Ureter (tissue), 1 donor: ENCODE measurements at places on chromosomes 12 and 14. TPM values are rescaled to one million over a fixed set of nuclear protein-coding genes. Genes with fewer than 3 reads are reported as not detected.

- no peak for DNase-seq
Measured at GRCh38 chr12:108099073-108099472, 30.0 kb upstream of the WSCD2 start.

NELL2 gene
- 8.1 TPM for total RNA-seq

LRRK2 gene
- total RNA-seq: 12.7 TPM

DNA sequence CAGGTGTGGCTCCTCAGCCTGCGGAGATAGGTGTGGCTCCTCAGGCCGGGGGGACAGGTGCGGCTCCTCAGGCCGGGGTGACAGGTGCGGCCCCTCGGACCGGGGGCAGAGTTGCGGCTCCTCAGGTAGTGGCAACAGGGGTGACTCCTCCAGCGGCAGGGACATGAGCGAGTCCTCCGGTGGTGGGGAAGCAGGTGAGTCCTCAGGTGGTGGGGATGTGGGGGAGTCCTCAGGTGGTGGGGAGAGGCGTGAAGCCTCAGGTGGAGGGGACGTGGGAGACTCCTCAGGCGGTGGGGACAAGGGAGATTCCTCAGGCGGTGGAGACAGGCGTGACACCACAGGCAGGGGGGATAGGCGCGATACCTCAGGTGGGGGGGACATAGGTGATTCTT, 9.2 kb downstream of the KMT2D start:
- no peak for DNase-seq

BICDL1 gene
- 17.2 TPM for total RNA-seq

OAS3 gene
- total RNA-seq: 33.4 TPM

GRCh38 chr14:105381446-105382342, 16.6 kb upstream of the TEX22 start:
- DNase-seq: no peak

- no peak for DNase-seq
Measured at GRCh38 chr14:26261368-26262122, 336.3 kb downstream of the NOVA1 start.

DNA sequence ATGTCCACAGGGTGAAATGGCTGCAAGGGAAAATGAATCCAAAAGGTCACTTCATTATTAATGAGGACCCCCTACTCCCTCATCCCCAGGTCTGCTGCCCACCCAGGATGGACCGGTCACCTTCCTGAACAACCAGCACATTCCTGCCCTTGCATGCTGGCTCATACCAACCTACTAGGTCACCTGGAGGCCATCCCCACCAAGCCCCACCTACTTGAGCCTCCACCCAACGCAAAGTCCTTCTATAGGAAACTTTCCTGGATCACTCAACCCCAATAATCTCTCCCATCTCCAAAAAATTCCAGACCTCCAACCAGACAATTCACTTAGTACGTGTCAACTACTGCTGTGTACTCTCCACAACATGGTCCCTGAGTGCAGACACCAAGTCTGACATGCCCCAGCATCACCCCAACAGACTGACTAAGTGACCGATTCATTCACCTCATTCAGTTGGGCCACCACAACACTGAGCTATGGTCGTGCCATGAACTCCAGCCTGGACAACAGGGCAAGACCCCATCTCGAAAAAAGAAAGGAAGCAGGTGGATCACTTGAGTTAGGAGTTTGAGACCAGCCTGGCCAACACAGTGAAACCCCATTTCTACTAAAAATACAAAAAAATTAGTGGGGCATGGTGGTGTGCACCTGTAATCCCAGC, 18.1 kb downstream of the CLMN start:
- DNase-seq: no peak

LTBP2 gene
- total RNA-seq: 6.8 TPM

DNA sequence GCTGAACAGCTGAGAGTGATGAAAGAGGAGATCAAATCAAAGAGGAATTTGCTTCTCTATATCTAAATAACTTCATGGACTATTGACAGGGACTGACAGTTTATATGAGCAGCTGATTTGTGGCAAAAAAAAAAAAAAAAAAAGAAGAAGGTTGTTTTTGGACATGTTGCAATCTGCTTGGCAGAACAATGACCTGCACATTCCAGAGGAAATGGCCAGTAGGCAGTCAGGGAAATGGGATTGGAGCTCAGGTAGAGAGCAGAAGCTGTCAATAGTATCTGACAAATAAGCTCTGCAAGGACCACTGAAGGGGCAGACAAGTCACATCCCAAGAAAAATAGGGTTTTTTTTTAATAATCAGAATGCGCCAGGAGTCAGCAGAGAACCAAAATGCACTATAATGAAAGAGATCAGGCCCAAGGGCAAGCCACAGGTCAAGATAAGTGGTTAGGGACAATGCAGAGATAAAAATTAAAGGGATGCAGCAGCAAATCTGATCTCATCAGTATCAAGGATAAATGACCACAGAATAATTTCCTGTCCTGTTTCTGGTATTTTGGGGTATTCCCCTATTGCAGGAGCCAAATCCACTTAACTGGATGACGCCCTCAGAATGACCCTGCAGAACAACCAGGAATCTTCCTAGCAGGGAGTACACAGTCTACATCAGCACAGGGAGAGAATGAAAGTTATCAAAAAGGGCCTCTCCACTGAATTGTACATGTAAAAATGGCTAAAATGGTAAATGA, 22.6 kb upstream of the DUSP16 start:
- DNase-seq: no peak
